ENCODE measurements at places on chromosomes 1 and 21.

- no peak for DNase-seq
Measured at GRCh38 chr1:154866257-154867063, 3.6 kb downstream of the KCNN3 start.

DNA sequence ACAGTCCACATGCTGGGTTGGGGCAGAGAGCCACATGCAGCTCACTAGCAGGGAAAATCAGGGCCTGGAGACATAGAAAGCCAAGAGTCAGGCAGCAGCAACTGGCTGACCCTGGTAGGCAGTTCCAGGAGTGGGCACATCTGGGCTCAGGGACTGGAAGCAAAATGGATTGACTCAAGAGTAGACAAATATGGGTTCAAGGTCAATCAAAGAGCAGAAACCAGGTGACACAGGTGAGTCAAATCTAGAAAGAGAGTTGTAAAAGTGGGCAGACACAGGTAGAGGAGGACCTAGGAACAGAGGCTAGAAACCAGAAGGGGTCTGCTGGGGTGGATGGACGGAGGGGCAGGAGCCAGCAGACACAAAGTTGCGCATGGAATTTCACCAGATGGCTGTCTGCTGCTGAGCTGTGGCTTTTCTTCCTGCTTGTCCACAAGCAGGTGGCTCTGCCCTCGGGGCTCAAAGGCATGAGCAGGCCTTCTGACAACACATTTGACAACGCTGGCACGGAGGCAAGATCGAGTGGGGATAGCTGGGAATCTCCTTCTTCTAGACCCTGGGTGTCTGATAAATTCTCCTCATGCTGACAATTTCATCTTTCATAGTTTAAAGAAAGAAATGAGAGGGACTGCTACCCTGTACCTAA, 40.8 kb upstream of the IGSF3 start:
- DNase-seq: no peak

DNA sequence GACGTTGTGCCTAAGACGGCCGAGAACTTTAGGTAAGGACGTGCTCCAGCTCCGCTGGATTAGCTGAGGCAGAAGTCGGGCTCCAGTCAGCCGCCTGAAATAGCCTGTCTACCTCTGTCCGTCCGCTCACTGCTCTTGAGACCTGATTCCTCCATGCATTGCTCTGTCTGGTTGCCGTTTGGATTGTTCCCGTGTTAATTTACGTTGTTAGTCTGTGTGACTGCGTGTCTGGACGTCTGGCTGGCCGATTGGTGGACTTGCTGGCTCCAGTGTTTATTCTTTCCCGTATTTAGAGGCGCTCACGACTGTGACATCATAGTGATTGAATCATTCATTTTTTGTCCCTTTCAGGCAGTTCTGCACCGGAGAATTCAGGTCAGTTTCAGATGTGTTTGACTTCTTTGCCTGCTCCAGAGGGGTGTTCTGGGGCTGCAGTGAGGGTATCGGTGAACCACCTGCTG, 684 bp downstream of the PPIH start:
- no peak for DNase-seq

DNA sequence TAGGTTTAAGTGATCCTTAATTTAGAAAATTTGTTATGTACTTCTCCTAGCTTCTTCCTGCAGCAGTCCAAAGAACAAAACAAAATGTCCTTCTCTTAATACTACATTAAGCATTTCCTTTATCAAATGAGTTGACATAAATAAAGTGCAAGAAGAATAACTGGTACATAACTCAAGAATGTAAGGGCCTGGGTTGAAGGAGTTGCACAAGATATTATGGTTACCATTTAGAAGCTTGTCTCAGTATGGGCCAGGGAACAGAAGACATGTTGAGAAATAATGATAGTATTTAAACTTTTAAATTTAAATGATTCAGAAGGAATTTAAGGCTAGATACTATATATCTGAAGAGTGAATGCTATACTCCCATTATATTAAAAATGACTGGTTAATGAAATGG, 23.5 kb downstream of the SUCO start:
- DNase-seq: no peak

- DNase-seq: no peak
Measured at GRCh38 chr1:86239490-86239889, 82.9 kb upstream of the COL24A1 start.

DNA sequence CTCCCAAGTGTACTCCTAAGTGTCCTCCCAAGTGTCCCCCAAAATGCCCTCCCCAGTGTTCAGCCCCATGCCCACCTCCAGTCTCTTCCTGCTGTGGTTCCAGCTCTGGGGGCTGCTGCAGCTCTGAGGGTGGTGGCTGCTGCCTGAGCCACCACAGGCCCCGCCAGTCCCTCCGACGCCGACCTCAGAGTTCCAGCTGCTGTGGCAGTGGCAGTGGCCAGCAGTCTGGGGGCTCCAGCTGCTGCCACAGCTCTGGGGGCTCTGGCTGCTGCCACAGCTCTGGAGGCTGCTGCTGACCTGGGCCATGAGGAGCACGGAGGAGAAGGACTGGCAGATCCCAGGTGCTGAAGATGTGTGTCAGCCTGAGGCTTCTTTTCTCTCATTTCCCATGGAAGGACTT, 993 bp downstream of the LCE5A start:
- DNase-seq: no peak

DNA sequence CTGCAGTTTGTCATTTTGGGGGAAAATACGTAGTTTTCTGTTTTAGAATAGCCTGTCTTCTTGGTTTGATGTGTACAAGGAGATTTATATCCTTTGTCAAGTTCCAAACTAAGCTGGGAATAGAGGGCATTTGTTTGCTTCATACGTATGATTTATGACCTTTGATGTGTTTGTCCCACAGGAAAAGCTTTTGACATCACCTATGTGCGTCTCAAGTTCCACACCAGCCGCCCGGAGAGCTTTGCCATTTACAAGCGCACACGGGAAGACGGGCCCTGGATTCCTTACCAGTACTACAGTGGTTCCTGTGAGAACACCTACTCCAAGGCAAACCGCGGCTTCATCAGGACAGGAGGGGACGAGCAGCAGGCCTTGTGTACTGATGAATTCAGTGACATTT, 79.9 kb downstream of the LAMC1 start:
- DNase-seq: no peak

GRCh38 chr1:89454845-89455521, 69.6 kb upstream of the LRRC8B start:
- peak; percentile 79 for DNase-seq

GRCh38 chr1:108961752-108962486, 1.4 kb downstream of the CLCC1 start:
- no peak for DNase-seq

- no peak for DNase-seq
Measured at GRCh38 chr1:1179983-1180861, 6.5 kb downstream of the TTLL10 start.

DNA sequence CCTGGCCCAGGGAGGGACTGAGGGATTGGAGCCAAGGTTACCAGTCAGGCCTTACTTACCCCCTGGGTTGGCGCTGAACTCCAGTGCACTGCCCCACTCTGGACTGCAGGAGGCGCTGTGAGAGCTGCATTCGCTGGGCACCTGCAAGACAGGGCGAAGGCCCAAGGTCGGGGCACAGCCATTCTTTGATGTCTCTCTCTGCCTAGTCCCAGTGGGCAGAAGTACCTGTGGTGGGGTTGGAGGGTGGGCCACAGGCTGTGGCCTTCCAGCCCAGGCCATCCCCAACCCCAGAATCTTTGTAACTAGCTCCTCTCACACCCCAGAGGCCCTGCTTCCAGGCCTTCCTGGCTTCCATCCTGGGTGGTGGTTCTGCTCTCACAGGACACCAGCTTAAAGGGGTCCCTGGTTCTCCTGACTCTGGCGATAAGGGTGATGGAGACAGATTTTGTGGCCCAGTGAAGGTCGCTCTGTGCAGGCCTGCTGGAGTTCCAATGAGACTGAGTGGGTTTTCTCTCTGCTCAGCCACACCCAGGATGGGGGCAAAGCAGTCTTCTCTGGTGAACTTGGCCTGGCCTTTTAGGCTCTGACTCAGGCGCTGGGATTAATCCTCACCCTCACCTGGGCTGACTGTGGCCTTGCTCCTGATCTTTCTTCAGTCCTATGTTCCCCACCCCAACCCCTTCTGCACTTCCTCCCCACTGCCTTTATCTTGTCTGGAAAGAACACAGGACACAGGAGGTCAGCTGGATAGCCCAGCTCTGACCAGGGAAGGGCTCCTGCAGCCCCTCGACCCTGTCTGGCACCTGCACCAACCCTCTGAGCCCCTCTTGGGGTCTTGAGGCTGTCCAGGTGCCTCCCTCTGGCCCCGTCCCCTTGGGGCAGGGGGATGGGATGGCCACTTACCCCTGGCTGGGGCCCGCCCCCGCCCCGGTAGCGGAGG, 954 bp downstream of the MYOG start:
- peak; percentile 58 for DNase-seq

- no peak for DNase-seq
Measured at GRCh38 chr21:33292724-33293123, 26.6 kb downstream of the IL10RB start.

DNA sequence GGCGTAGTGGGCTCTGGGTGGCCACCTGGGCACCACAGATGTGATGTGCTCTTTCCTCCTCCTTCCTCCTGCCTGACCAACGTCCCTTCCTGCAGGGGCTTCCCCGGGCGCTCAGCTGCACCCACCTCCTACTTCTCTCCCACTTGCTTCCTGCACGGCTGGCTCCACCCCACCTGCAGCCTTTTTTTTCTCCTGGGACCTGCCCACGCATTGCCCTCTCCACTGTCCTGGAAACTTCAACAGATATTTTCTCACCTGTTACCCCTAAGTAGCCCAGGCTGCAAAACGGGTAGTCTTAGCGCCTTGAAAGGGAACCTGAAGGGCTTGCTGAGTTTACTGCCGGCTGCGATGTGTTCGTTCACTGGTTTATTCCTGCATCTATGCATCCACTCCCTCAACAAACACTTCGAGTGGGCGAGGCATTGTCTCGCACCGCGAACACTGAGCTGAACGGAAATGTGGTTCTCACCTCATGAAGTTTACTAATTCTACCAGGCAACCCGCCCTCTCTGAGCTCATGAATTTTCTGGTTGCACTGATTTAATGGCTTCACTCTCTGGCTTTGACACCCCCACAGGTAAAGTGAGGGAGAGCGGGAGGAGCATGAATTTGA, 23.6 kb downstream of the ZBTB18 start:
- DNase-seq: peak; percentile 84

DNA sequence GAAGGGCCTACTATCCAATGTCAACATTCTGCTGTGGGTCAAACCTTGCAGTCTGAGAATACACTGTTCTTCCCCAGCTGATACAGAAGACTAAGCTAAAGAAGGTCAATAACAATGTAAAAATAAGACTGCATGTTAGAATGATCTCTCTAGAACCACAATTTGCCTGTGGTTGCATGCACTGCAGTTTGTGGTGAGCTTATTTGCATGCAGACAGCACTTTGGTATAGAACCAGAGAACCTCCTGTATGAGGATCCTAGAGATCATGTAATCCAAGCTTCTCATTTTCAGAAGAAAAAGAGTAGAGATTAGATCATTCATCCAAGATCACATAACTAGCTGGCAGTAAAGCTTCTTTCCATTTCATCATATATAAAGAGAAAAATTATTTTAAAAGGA, 15.8 kb downstream of the SYNJ1 start:
- peak; percentile 62 for DNase-seq

DNA sequence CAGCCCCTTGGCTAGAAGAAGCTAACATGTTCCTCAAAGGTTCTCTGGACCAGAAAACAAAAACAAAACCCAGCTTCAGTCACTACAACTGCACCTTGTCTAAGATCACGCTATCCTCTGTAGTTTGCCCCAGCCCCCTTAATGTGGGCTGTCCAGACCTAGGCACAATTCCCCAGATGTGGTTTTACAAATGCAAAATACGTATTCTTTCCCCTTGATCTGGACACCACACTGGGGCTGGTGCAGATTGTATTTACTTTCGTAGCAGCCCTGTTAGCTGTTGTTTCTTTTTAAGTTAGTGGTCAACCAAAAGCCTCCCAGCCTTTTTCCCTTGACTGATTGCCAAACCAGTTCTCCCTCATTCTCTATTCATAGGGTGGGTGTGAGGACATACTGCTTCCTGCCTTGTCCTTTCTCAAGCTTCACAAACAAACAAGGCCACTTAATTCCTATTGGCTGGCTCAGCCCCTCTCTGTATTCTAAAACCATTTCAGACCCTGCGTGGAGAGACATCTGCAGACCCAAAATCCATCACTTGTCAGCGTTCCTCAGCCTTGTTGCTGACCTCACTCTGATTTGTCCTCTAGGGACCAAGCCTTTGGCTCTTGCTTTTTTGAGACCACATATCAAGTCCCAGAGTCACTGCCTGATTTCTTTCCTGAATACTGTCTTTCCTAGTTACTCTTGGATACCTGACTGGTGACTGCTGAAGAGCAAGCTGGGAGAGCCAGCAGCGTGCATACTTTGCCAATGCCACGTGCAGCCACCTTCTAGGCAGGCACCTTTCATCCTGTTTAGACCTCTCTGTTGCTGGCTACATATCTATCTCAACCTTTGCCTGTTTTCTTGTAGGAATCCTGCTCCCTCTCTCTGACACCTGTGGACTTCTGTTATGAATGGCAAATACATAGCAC, 96.4 kb upstream of the RAB3GAP2 start:
- no peak for DNase-seq

DNA sequence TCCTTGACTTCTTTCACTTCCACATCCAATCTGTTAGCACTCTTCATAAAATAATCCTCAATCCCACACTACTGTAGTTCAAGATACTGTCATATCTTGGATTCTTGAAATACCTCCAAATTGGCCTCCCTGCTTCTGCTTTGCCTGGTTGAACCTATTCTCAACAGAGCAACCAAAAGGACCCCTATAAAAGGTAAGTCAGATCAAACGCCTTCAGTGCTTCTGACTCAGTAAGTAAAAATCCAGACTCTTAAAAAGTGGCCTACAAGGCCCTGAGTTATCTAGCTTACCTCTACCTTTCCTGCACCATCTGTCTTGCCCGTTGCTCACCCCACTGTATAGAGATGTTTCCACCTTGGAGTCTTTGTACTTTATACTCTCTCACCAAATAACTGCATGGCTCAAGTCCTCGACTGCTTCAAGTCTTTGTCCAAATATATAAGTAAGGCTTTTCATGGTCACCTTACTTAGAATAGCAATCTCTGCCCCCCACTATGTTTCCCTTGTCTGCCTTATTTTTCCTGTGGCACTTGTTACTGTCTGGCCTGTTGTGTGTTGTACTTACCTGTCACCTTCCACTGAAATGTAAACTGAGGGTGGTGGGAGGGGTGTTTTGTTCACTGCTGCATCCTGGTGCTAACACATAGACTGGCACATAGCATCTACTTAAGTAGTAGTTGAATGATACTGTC, 5.1 kb upstream of the PIGV start:
- no peak for DNase-seq

DNA sequence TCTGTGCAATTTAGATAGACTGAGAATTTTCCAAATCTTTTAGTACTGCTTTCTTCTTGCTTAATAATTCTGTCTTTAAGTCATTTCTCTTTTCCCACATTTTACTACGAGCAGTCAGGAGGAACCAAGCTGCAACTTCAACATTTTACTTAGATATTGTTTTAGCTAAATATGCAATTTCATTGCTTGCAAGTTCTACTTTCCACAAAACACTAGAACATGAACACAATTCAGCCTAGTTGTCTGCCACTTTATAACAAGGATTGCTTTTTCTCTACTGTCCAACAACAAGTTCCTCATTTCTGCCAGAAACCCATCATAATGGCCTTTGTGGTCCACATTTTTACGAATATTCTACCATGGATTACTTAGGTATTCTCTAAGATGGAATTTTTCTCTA, 36.6 kb downstream of the SORT1 start:
- DNase-seq: no peak
